ENCODE measurements at places on chromosomes 12 and 14. TPM values are rescaled to one million over a fixed set of nuclear protein-coding genes. Genes with fewer than 3 reads are reported as not detected.

- DNase-seq: no peak
Measured at GRCh38 chr12:70260646-70261045, 17.4 kb downstream of the CNOT2 start.

DNA sequence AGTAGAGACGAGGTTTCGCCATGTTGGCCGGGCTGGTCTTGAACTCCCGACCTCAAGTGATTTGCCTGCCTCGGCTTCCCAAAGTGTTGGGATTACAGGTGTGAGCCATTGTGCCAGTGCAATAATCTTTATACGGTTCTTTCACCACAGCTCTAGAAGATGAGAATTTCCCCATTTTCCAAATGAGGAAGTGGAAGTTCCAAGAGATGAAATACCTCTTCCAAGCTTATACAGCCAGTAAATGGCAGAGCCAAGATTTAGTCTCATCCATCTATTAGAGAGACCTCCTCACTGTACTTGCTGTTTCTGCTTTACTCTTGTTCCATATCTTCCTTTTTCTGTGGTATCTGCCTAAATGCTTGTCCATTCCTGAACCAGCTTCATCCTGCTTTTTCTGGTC, 3.1 kb upstream of the LMNTD1 start:
- DNase-seq: no peak

DNA sequence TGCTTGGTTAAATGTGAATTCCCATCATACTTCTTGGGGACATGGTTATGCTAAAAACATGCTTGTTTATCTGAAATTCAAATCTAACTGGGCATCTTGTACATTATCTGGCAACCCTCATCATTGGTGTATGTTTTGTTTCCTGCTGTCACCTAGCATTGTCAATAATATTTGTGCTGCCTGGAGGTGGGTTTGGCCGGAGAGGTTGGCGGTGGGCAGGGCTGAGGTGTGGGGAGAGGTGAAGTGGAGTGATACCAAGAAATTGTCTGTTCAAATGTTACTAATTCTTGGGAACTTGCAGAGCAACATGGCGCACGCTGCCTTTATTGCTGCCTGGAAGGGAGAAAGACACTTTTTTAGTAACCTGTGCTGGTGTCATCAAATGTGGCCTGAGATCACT, 280.5 kb downstream of the VRK1 start:
- DNase-seq: no peak

- DNase-seq: peak; percentile 12
Measured at GRCh38 chr14:95227279-95227860, 70.0 kb upstream of the DICER1 start.

GRCh38 chr14:65853407-65853955, 441.0 kb downstream of the FUT8 start:
- DNase-seq: no peak

- peak; percentile 43 for DNase-seq
Measured at GRCh38 chr12:3777206-3777809, 24.4 kb upstream of the CRACR2A start.

The TMEM263 gene
- 47.9 TPM for polyA plus RNA-seq

GRCh38 chr14:94918896-94919295, 149.0 kb upstream of the GSC start:
- DNase-seq: no peak

DNA sequence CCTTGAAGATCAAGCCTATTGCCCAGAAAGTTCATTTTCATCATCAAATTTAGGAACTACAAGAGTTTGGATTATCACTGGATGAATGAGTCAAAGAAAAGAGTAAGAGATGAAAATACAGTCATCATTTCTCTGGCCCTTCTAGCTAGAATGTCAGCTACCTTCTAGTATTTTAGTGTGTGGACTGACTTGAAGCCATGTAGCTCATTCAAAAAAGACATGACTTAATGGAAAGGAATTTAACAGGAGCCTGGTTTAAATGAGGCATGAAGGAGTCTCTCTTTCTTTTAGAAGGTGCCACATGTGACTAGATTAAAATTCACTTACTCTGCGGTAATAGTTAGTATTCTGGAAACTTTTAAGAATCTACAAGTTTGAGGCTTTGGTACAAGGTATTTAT, 7.1 kb downstream of the PTHLH start:
- DNase-seq: peak; percentile 63

DNA sequence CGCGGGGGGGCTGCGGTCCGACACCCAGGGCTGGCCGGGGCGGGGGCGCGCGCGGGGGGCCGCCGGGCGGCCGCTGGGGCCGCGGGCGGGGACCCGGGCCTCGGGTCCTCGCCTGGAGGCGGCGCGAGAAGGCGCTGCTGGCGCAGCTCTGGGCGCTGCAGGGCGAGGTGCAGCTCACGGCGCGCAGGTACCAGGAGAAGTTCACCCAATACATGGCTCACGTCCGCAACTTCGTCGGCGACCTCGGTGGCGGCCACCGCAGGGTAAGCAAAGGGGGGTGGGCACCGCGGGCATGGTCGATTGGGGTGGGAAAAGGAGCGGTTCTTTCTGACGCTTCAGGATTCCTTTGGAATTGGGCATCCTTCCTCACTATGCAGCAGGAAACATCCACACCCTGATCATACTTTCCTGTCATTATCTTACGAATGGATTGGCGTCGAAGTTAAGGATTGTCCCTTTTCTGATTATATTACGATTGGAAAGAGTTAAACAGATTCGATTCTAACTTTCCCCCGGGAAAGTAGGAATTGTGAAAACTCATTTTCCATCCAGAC, 798 bp downstream of the PDZRN4 start:
- no peak for DNase-seq

GRCh38 chr12:42588524-42589464, 752 bp downstream of the PRICKLE1 start:
- DNase-seq: peak; percentile 38

- no peak for DNase-seq
Measured at GRCh38 chr12:38707648-38708047, 197.7 kb downstream of the CPNE8 start.

GRCh38 chr14:34699873-34700621, 14.3 kb downstream of the CFL2 start:
- peak; percentile 93 for DNase-seq

DNA sequence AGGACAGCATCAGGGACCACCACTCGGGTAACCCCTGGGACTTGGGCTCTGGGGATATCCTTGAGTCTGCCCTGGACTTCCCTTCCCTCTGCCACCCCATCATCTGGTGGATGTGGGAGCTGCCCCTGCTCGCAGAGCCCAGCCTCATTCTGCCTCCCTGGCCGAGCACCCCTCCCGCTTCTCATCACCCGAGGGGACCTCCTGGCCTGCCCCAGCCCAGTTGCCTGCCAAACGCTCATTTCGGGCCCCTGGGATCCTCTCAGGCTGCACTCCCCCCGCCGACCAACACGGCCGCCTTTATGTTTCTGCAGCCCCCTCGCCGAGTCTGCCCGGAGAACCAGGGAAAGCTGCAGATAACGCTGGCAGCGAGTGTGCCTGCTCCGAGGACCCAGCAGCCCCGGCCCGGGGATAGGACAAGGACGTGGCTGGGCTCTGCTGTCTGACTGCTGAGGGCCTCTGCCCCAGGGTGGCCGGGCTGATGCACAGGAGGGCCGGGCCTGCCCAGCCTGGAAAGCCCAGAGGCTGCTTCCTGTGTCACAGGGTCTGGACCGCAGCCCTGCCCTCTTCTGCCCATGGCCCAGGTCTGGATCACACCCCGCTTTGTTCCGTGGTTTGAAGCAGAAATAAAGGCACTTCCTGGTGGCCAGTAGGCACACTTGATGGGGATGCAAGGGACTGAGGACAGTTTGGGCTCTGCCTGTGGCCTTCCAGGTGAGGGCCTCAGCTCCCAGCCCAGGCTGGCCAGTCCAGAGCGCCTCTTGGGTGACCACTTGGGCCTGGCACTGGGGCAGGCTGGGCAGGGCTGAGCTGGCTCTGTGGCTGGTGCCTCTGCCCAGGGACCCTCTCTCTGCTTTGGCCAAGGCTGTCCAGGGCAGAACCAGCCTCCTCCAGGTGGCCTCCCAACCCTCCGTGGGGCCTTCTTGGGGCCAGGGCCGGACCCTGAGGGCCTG, 4.9 kb upstream of the EXOC3L4 start:
- DNase-seq: no peak

DNA sequence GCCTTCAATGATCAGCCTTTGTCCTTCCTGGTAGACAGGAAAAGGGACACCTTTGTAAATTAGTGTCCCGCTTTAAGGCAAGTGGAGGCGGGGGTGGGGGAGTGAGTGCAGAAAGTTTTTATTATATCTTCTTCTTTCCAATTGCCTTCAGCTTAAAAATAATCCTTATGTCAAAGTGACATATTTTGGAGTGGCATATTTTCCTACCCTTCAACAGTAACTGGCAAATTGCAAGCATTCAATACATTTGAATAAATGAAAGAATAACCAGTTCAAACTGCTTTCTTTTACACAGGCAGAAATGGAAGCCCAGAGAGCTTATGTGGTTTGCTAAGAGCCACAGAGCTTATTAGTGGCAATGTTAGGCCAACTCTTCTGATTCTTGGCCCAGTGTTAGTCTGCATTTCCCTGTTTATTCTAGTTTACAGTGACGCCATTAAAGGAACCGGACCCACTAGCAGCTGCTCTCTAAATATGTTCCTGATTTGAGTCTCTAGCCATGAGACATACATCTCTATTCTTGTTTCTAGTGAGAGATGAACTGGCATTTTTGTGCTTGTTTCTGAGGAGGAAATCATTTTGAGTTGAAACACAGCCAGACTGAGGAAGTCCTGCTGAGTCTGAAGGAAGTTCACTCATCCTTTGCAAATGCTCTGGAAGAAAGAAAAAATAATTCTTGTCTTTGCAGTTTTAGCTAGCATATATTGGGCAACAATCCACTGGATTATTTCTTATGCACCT, 468.7 kb downstream of the NOVA1 start:
- no peak for DNase-seq

The ADCY6 gene
- 35.1 TPM for polyA plus RNA-seq

The RD3L gene
- not detected for polyA plus RNA-seq

The RNF212B gene
- polyA plus RNA-seq: not detected

GRCh38 chr12:57452181-57452936, 2.7 kb upstream of the INHBE start:
- peak; percentile 97 for DNase-seq

The KRT77 gene
- polyA plus RNA-seq: not detected

- DNase-seq: no peak
Measured at GRCh38 chr12:46910830-46911229, 85.0 kb upstream of the SLC38A4 start.

- DNase-seq: peak; percentile 78
Measured at GRCh38 chr12:94326727-94327126, 132.9 kb downstream of the CEP83 start.

GRCh38 chr12:118189741-118190191, 53.8 kb downstream of the PEBP1 start:
- peak; percentile 82 for DNase-seq

DNA sequence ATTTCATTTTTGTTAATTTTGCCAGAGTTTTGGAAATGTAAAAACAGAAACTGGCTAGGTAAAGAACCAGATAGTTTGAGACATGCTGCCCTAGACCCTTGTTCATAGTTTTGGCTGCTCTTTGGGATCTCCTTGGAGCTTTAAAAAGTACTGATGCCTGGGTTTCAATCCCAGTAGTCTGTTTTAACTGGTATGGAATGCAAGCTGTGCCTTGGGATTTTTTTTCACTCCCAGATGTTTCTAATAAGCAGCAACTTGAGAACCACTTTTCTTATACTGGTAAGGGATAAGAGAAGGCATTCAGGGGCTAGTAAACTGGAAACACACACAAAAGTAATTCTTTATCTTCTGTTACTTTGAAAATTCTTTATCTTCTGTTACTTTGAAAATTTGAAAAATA, 18.8 kb downstream of the SLC35F4 start:
- no peak for DNase-seq

GRCh38 chr12:124025661-124026060, 52.6 kb downstream of the ZNF664 start:
- no peak for DNase-seq

DNA sequence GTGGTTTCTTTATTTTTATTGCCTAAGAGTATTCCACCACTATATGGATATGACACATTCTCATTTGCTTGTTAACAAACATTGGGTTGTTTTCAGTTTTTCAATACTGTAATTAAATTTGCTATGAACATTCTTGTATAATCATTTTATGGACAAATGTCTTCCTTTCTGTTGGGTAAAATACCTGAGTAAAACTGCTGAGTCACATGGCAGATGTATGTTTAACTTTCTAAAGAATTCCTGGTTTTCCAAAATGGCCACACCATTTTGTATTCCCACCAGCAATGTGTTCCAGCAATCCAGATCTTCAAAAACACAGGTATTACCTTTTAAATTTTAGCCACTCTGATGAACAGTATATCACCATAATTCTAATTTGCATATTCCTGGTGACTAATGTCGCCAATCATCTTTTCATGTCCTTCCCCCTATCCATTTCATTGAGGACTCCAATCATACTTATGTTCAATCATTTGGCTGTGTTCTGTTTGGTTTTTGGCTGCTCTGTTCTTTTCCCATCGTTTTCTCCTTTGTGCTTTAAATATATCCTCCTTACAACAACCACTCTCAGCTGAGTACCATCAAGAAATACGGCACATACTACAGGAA, 36.0 kb downstream of the CDK17 start:
- DNase-seq: no peak

DNA sequence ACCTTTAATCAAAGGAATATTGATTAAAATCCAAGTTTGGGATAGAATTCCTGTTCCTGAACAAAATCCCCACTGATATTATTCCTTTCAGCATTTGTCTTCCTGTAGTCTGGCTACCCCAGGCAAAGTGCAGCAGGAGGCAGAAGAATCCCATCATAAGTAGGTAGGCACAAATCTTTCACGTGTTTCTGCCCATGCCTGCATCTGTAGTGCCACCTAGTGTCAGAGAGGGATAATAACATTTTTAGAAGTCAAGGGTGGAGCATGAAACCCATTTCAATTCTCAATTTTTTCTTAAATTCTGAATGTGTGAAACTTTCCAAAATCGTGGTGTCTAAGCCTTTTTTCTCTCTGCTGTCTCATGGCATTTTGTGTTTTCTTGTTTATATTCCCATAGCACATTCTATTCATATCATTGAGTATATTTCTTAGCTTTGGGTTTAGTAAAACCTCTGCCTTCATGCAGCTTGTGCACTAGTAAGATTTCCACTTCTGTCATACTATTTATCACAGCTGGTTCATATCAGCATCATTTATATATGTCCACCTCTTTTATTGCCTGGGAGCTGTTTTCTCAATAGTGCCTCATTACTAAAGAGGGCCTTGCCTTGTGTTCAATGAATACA, 47.8 kb upstream of the RERG start:
- DNase-seq: peak; percentile 58

The MYO1H gene
- polyA plus RNA-seq: not detected

The TPPP2 gene
- not detected for polyA plus RNA-seq

- DNase-seq: no peak
Measured at GRCh38 chr12:105398930-105399329, 68.4 kb downstream of the C12orf75 start.

The KLRC1 gene
- polyA plus RNA-seq: not detected

The DACT1 gene
- 5.8 TPM for polyA plus RNA-seq

The CYP46A1 gene
- 0.31 TPM for polyA plus RNA-seq

The SPIC gene
- not detected for polyA plus RNA-seq

DNA sequence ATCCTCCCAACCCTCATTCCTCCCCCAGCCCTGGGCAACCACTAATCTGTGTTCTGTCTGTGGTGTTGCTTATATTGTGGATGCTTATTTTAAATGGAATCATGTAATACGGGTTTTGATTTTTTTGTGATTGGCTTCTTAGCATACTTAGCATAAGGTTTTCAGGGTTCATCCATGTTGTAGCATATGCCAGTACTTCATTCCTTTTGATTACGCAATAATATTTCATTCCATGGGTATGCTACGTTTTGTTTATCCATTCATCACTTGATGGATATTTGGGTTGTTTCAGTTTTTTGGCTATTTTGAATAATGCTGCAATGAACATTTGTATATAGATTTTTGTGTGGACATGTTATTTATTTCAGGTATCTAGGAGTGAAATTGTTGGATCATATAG, 82.9 kb downstream of the TSPAN9 start:
- peak; percentile 49 for DNase-seq

- no peak for DNase-seq
Measured at GRCh38 chr14:31894351-31894750, 182.8 kb upstream of the ARHGAP5 start.

All from IMR-90 (cell line).